ENCODE measurements at places on chromosomes 1 and 21.

DNA sequence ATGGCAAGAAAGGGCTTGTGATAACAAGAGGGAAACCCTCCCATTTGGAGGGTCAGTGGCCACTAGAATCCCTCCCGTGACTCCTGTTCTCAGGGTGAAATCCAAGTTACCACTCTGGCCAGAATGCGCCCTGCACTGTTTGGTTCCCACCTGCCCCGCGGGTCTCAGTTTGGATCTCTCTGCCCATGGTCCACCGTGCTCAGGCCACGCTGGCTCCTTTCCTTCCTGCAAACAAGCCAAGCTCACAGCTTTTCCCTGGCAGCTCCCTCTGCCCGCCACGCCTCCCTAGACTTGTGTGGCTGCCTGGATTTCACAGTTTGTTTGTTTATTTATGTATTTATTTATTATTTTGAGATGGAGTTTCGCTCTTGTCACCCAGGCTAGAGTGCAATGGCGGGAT lies 179.5 kb upstream of the VAMP3 start:
- no peak for DNase-seq

DNA sequence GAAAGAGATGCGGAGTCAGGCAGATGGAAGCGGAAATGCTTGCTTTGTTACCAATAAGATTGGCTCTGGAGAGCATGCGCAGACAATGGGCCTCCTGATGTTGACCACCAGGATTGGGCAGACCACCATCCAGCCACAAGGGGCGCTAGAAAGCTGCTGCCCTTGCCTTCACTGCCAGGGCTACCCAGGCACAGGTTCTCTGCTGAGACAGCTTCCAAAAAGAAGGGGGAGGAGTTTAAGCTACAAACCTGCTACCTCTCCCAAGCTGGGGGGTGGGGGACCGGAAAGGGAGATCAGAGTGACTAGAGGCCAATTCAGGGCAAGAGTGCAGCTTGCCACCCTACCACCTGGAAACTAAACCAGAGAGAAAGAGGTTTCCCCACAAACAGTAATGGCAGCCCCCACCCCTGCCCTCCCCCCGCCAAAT lies 369.7 kb downstream of the RRAGC start:
- peak; percentile 78 for DNase-seq

DNA sequence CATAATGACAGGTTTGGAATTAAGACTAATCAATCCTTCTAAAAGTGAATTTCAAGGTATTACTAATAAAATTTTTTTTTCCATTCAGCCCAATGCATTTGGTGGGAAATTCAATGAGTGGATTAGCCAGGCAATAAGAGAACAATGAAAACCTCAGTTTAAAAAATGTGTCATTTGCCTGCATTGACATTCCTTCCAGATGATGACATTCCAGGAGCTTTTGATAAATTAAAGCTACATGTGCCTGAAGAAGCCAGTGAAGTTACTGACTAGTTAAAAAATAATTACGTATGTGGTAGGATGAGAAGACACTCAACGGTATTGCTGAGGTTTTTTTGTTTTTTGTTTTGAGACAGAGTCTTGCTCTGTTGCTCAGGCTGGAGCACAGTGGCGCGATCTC lies 37.9 kb upstream of the RC3H1 start:
- DNase-seq, result no peak

DNA sequence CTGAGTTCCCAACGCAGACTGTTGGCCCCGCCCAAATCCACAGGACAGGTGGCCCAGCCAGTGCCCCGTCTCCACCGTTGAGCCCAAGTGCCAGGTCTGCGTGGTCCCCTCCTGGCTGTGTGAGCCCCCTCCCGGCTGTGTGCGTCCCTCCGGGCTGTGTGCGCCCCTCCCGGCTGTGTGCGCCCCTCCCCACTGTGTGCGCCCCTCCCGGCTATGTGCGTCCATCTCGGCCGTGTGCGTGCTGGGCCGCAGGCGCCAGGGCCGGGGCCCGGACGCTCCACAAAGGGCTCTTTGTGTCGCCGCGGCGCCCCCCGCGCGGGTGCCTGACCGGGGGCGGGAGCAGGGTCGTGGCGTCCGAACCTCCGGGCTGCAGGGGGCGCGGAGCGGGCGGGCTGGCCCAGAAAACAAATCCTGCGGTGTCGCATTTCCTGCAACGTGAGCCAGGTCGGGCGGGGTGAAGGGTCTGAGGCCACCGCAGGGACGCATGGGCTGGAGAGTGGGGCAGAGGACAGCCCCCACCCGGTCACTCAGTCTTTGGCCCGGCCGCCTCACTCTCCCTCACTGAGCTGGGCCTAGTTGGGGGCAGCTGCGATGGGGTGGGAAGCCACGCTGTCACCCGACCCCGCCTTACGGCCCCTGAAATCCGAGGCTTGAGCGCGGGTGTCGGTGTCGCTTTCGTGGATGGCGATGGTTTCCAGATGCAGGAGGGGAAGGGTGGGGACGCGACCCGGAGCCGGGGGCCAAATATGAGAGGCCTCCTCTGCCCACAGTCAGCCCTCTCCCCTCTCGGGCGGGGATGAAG lies 18.8 kb downstream of the TNFRSF25 start:
- peak; percentile 53 for DNase-seq

- no peak for DNase-seq
Measured at GRCh38 chr1:216812966-216813365, 89.7 kb upstream of the ESRRG start.

- DNase-seq, result no peak
Measured at GRCh38 chr1:106120789-106121188, 935.7 kb upstream of the PRMT6 start.

GRCh38 chr1:24481101-24481500 lies 21.5 kb upstream of the RCAN3 start:
- no peak for DNase-seq

DNA sequence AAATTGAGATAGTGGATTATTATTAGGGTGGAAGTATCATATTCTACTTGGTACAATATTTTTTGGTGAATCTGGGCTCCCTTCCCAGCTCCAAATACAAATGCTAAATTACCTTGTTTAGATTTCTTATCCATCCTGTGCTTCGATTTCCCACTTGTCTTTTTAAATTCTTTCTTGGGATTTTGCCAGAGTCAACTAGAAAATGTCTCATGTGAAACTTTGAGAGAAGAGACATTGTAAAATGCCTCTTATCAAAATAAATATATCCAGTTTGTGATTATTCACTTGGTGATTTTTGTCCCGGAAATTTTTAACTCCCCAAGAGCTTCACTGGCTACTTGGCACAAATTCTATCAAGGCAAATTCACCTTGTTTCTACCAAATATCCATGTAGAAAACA lies 202.0 kb downstream of the FMN2 start:
- DNase-seq, result no peak

DNA sequence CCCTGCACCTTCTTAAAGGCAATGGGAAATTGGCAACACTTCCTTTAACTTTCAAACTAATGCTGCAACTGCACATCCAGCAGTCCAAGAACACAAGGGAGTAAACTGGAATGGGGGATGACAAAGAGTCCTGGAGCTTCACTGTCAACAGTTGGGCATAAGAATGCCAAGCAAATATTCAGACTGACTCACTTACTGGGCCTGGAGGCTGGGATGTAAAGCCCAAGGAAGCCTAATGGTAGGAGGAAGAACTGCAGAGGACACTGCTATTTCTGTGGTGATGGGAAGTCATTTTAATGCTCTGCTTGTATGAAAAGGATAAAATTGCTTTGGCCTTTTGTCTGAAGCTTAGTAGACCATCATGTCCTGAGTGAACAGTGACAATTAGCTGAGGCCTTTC lies 15.7 kb upstream of the DMRTA2 start:
- DNase-seq, result no peak

- no peak for DNase-seq
Measured at GRCh38 chr1:172146141-172146850, 274.2 kb upstream of the C1orf105 start.

DNA sequence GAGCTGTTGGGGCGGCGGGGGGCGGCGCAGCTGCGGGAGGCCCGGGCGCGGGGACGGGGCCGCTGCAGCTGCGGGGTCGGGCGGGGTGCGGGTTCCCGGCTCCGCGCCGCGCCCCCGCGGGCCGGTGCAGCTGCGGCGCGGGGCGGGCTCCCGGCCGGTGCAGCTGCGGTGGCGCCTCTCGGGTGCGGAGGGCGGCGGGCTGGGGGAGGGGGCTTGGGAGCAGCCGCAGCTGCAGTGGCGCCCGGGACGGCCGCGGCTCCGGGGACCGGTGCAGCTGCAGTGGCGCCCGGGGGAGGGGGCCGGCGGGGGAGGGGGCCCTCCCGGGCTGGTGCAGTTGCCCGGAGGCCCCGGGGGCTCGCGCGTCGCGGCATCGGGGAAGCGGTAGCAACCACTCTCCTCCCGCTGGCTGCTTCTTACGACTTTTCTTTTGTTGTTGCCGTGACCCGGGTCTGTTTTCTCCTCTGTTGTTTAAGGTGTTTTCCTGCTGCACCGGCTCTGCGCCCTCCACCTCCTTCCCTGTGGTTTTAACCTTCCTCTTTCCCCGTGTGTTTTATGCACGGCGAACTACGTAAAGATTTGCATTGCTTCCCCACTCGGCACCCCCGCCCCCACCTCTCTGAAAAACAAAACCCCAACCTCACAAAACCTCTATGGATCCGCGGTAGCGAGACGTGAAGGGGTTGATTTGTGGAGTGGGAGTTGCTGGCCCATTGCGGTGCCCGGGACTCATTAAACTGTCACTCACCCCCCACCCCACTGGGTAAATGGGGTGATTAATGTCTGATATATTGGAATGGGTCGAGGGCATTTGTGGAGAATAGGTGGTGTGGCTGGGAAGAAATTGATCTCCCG lies 1.7 kb upstream of the ZBTB18 start:
- DNase-seq, result peak; percentile 51

DNA sequence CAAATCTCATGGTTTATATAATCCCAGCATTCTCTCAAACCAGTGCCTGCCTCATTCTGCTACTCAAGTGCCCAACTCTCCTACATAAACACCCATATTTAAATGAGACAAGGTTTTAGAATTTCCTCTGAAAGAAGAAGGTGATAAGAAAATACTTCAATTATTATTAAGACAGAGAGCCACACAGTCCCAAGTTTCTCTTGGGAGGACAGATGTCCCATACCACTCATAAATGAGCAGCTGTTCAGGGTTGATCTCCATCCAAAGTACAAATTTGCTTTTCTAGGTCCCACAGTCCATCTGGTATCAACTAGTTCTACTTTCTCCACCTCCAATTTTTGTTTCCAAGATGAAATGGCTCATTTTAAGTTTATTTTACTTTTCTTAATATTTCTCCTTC lies 11.3 kb downstream of the DCAF8 start:
- DNase-seq, result no peak

- no peak for DNase-seq
Measured at GRCh38 chr1:54331843-54332463, 74.2 kb downstream of the SSBP3 start.

DNA sequence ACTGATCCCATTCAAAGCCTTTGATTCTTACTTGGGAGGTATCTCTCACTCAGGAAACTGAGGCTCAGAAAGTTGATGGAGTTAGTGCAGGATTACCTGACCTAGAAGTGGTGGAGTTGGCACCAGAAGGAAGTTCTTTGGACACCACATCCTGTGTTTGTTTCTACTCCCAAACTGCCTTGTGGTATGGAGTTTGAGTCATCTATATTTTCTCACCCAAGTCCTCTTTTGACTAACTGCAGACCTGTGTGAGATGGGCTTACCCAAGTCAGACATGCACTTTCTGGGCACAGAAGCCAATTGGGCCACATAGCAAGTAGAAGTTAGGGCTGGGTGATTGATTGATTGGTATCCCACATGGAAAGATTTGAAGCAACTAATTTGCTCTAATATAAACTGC lies 36.1 kb downstream of the FGGY start:
- DNase-seq, result no peak

GRCh38 chr1:10825592-10825991 lies 29.1 kb upstream of the CASZ1 start:
- no peak for DNase-seq

DNA sequence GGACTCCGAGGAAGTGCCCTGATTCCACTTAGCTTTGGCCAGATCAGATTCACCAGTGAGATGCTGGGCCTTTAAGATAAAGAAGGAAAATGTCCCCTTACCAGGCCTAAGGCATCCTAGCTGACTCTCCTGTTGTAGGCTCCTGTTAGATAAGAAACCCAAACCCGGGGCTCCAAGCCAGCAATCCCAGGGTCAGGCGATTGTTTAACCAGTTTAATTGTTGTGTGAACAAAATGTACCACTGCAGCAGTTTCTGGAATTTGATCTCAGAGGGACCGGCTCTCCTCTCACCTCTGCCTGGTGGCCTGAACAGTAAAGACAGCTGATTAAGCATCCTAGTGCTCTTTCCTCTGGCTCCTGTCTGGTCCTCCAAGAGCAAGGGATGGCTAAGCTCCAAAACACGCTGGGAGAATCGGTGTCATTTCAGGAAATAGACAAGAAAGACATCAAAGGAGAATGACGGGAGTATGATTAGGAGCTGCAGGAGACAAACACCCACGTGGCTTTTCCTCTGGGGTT lies 9.3 kb upstream of the KLHDC8A start:
- no peak for DNase-seq

- peak; percentile 50 for DNase-seq
Measured at GRCh38 chr1:234875328-234875952, 253.2 kb downstream of the TOMM20 start.

GRCh38 chr1:89995598-89996449 lies 914 bp downstream of the ZNF326 start:
- DNase-seq, result no peak

DNA sequence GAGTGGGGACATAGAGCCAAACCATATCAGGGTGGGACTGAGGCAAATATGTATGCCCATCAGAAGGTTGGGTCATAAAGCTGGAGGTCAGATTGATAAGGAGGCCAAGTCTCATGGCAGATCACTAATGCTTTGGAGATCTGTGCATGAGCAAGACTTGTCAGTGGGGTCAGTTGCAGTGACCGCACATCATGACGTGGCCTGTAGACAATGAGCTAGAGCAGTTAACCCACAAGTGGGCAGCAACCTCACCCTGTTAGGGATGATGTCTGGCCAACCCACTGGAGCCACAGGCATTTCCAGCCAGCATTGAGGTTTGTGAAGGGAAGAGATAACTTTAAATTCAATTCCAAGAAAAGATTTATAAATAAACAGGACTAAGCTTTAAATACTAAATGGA lies 66.7 kb downstream of the XCL1 start:
- DNase-seq, result no peak

DNA sequence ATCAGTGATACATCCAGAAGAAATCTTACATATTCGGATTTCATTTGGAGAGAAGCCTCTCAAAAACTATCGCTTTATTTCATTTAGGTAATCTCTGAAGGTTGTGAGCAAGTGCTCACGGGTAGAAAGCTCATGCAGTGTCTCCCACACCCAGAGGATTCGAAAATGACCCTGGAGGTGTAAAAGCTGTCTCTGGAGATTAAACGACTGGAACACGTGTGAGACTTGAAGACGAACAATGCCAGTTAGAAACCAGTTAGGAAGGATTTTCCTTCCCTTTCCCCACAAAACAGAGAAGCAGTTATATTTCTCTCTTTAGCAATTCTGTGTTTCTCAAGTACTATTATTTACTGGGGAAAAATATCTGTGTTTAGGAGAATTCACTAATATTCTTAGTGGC lies 92.5 kb upstream of the CD55 start:
- no peak for DNase-seq

GRCh38 chr21:37605006-37605405 lies 238.4 kb downstream of the DYRK1A start:
- no peak for DNase-seq
